Stimulated activated CD4-positive, alpha-beta T cell treated with anti-CD3 and anti-CD28 coated beads, Interleukin-1b, Interleukin-23, amount 100 ng/mL, for 4 hours (primary cell): ENCODE measurements at places on chromosomes 13 and 19.

GRCh38 chr13:41383386-41383785, 72.3 kb downstream of the NAA16 start:
- no peak for DNase-seq

- DNase-seq: peak; percentile 57
Measured at GRCh38 chr19:5805462-5806132, 730 bp downstream of the NRTN start.

GRCh38 chr19:41705393-41706174, 2.8 kb upstream of the CEACAM5 start:
- DNase-seq: no peak

GRCh38 chr19:55418185-55418584, 10.6 kb upstream of the UBE2S start:
- DNase-seq: peak; percentile 44
